Epithelial cell of alveolus of lung (primary cell): ENCODE measurements at places on chromosomes 3 and 15. TPM values are rescaled to one million over a fixed set of nuclear protein-coding genes. Genes with fewer than 3 reads are reported as not detected.

Gene CGNL1
- total RNA-seq: 0.39 and 0.88 TPM in 2 replicates

Gene OIP5
- total RNA-seq: 1.7 and 8.9 TPM in 2 replicates

Gene MAP6D1
- total RNA-seq: 1.4 and 3.5 TPM in 2 replicates

Gene TMEM89
- not detected in 2 replicates for total RNA-seq

Gene FAM107A
- 0.13 and 0.32 TPM in 2 replicates for total RNA-seq

Gene TUSC7
- not detected in 2 replicates for total RNA-seq

Gene PDZRN3
- 7.6 and 33.1 TPM in 2 replicates for total RNA-seq

Gene XYLB
- 2.2 and 6.8 TPM in 2 replicates for total RNA-seq

Gene FGD5
- total RNA-seq: 0.24 and 1.7 TPM in 2 replicates
